ENCODE measurements at places on chromosomes 6 and 20. TPM values are rescaled to one million over a fixed set of nuclear protein-coding genes. Genes with fewer than 3 reads are reported as not detected.

DNA sequence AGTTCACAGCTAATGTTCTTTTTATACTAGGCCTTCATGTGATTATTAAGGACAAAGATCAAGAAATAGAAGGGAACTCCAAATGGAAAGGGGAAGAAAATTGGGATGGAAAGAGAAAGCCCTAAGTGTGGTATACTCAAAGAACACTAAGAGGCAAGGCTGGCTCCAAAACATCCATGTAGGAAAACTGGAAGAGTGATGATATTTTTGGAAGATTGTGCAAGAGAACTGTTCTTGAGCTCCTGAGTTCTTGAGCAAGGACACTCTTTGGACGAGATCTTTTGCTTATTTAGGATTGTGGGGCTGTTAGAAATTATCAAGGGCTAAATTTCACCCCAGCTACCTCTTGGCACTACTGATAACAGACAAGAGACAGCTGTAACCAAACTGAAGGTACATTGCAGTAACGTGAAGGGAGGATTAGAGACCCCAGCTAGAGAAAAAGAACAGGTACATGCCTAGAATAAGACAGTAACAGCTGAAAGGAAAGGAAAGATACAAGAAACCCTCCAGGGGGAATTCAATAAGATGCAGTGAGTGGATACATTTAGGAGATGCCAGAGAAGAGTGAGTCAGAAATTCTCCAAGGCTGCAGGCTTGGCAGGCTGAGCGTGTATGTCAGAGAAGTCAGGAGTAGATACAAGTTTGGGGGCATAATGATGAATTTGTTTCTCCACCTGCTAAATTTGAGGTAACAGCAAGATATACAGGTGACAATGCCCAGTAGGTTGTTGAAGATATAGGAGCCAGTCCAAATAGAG, 69.7 kb downstream of the CBLN4 start:
- no peak overlapping the region for H3K27ac ChIP-seq
- no peak for DNase-seq
- H3K36me3 ChIP-seq = no peaks in the 10 kb centered on the region
- no peak overlapping the region for H3K4me3 ChIP-seq
- H3K27me3 ChIP-seq = no peaks in the 10 kb centered on the region

DNA sequence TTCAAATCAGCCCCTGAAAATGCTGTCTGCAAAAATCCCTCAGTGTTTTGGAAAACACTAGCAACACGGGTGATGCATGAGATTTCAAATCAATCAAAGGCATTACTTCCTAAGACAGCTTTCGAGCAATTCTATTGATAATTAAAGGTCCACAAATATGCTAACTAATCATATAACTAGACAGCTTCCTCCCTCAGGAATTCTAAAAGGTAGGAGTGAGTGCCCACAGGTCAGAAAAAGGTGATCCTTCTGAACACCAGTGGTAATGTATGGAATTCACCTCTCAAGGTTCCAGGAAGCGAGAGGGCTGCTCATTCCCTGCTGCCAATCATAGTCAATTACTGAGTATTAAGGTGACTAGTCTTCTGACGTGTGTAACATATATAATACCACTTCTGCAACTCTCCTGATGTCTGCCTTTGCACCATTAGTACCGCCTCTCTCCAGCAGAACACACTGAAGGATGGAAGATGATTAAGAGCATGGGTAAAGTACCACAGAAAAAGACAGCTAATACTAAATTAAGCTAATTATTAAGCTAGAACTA, 16.4 kb downstream of the MAN1A1 start:
- no peak for DNase-seq
- H3K4me3 ChIP-seq = no peak overlapping the region
- H3K27ac ChIP-seq = no peak overlapping the region
- H3K36me3 ChIP-seq = no peaks in the 10 kb centered on the region
- peaks cover 12% of the 10 kb centered on the region for H3K4me1 ChIP-seq
- no peaks in the 10 kb centered on the region for H3K27me3 ChIP-seq

DNA sequence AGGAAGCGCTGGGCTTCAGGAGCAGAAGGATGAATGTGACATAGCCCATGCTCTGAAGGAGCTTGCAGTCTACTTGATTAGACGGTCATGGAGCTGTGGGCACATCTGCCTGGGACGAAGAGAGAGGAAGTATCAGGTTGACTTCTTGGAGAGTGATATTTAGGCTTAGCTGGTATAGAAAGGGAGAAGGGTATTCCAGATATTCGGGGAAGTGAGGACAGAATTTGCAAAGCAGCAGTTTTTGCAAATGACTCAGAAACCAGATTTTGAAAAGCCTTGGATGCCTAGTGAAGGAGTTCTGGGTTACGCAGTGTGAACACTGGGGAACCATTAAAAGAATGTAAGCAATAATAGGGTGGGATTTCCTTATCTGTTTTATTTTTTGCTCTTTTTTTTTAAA, 60.7 kb downstream of the EYA4 start:
- H3K4me3 ChIP-seq = no peak overlapping the region
- H3K36me3 ChIP-seq = no peaks in the 10 kb centered on the region
- H3K27me3 ChIP-seq = no peaks in the 10 kb centered on the region
- no peak overlapping the region for H3K27ac ChIP-seq

DNA sequence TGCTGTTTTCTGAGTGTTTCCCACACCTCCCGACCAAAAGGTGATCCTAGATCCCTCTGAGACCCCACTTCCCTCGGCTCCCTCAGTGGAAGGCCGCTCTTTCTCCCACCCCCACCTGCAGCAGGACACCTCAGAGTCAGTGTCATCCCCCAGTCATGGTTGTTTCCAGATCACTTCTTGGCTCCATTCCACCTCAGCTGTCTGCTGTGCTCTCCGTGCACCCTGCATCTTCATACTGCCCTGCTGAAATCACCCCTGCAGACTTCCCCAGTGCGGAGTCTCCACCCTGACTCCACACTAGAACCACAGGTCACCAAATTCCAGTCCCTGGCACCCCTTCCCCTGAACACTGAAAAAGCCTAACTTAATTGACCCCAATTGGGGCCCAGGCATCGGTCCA, 255.1 kb upstream of the CDYL start:
- no peaks in the 10 kb centered on the region for H3K27me3 ChIP-seq
- H3K36me3 ChIP-seq = no peaks in the 10 kb centered on the region
- H3K4me3 ChIP-seq = no peak overlapping the region
- H3K27ac ChIP-seq = no peak overlapping the region

DNA sequence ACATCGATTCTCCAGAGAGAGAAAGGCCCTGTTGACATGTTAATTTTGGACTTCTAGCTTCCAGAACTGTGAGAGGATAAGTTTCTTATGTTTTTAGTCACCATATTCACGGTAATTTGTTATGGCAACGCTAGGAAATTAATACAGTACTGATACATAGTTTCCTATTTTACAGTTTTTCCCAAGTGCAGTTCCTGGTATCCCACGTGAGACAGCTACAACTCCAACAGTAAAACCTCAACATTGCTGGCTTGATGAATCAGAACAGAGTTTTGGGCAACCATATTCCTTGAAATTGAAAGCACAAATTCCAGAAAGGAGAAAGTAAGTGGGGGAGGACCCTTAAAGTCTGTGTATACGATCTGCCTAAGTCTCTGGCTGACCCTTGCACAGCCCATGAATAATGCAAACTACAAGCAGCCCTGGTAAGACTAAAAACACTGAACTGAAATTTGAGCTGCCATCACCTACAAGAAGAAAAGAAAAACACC, 505.1 kb upstream of the NRSN1 start:
- no peak overlapping the region for H3K4me3 ChIP-seq
- H3K36me3 ChIP-seq = no peaks in the 10 kb centered on the region
- no peaks in the 10 kb centered on the region for H3K4me1 ChIP-seq

DNA sequence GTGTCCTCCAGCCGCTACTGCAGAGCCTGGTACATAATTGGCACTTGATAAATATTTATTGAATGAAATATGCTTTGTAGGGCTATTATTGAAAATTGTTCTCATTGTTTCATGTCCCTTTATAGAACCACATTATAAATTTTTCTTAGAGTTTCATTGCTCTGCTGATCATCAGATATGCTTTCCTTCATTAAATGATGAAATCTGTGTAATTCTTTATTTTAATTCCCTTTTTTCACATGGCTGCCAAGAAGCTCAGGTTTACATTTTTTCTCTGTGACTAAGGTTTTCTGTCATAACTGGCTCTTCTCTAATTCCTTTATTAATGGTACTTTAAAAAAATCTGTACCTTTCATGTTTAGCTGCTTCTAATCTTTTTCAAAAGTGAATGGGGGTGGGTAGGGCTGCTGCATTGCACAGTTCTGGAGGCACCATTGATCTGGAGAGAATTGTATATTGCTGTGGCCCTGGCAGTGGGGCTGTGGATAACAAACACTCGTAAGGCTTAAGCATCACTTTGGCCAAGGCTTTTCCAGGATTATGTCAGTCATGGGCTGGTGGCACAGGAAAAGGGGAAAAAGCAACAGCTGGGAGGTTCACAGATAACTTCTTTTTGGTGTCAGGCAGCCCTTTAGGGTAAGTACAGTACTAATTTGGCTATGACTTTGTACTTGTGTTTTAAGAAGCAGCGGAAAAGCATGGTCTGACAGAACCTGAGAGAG, 43.8 kb downstream of the ARFGEF2 start:
- H3K27ac ChIP-seq = no peak overlapping the region
- peaks cover 3% of the 10 kb centered on the region for H3K36me3 ChIP-seq
- no peak overlapping the region for H3K4me3 ChIP-seq
- H3K4me1 ChIP-seq = no peaks in the 10 kb centered on the region

HAO1 gene
- not detected for total RNA-seq

SCGN gene
- not detected for total RNA-seq
